Activated naive CD4-positive, alpha-beta T cell (primary cell): ENCODE measurements at places on chromosomes 1 and 21.

GRCh38 chr1:9687120-9687873 is 35.8 kb downstream of the PIK3CD start:
- DNase-seq = peak; percentile 56

DNA sequence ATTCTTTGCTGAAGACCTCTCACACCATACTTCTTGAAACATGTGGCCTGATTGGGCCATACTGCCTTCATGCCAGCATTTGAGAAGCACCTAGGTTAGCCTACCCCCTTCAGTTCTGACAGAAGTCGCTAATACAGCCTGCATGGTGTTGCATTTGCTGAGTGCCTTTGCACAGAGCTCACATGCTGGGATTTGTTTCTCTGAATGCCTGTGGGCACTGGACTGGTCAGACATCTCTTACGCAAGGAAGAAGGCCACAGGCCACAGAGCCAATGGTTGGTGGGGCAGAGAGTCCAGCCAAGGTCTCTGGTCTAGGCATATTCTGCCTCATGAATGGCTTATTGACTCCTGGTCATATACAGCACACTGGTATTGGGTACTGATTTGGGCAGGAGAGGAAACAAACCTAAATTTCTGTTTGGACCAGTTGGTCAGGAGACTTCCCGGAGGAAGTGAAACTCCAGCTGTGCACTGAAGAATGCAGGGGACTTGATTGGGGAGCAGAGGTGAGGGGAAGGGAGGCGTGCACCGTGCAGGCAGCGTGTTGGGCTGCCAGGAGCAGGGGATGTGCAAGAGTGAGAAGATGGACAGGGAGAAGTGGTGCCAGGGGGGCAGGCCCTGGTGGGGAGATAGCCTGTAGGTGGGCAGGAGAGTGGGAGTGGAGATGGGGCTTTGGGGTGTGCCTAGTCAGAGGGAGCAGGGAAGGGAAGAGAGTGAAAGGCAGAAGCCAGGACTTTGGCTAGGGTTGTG is 18.1 kb downstream of the URB2 start:
- no peak for DNase-seq

DNA sequence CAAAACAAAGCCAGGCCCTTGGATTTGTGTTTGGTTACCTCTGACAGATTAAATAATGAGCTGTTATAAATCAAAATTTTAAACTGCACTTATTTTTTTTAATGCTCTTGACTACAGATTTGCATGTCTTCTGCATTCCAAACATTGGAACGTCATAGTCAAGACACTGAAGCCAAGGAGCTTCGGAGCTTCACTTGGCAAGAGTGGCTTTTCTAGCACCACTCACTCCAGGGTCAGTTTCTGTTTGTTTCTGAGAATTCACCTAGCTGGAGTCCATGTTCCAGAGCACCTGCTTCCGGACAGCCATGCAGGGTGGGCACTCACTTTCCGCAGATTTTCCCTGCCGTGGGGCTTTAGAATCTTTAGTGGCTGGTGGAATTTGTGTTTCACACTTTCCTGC is 202.9 kb downstream of the ZP4 start:
- no peak for DNase-seq

- no peak for DNase-seq
These were observed 540 bp upstream of the C1orf198 start for GRCh38 chr1:230868736-230869385.

- DNase-seq = no peak
These were observed 94.4 kb downstream of the COLGALT2 start for GRCh38 chr1:183942933-183943693.

DNA sequence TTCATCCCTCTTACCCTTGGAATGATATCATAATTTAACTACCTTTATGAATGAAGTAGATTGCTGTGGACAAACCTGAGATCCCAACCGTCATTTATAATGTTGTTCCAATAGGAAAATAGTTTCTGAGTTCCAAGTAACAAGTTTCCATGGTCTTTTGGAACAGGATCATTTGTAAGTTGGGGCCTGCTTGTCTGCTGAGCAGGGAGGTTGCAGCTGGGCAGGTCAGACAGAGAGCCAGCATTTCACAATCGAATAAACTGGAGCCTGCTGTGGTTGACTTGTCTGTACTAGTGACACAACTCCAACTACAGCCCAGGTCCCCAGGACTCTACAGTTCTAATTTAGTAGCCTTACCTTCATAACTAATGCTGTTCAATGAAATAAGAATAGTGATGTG is 18.6 kb upstream of the RALGPS2 start:
- no peak for DNase-seq

DNA sequence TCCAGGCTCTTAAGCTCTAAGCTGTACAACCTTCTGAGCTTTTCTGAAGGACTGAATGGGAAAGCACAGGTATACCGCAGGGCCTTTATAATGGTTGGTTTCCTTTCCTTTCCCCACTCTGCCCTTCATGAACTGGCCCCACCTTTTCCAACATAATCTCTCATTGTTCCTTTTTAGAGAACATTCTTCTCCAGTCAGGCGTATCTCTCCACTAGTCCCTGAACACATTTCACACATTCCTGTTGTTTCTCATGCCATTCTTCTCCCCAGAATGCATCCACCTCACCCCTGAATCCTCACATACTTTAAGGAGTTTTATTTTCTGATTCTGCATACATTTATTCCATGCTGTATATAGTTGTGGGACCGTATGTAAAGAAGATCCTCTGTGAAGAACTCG is 41.3 kb downstream of the PGM1 start:
- DNase-seq = no peak

DNA sequence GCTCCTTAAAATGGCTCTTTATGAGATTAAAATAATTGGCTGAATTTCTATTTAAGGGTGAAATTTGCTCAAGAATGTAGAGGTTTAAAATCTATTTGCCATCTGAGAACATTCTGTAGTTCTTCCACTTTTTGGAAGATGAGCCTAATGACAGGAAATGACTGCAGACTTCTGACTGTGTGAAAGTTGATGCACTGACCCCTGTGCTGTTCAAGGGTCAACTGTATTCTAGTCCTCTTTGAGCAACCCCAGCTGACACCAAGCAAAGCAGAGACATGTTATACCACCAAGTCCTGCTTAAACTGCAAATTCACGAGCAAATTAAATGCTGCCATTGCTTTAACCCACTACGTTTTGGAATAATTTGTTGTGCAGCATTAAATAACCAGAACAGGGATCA is 26.6 kb downstream of the DDAH1 start:
- no peak for DNase-seq

DNA sequence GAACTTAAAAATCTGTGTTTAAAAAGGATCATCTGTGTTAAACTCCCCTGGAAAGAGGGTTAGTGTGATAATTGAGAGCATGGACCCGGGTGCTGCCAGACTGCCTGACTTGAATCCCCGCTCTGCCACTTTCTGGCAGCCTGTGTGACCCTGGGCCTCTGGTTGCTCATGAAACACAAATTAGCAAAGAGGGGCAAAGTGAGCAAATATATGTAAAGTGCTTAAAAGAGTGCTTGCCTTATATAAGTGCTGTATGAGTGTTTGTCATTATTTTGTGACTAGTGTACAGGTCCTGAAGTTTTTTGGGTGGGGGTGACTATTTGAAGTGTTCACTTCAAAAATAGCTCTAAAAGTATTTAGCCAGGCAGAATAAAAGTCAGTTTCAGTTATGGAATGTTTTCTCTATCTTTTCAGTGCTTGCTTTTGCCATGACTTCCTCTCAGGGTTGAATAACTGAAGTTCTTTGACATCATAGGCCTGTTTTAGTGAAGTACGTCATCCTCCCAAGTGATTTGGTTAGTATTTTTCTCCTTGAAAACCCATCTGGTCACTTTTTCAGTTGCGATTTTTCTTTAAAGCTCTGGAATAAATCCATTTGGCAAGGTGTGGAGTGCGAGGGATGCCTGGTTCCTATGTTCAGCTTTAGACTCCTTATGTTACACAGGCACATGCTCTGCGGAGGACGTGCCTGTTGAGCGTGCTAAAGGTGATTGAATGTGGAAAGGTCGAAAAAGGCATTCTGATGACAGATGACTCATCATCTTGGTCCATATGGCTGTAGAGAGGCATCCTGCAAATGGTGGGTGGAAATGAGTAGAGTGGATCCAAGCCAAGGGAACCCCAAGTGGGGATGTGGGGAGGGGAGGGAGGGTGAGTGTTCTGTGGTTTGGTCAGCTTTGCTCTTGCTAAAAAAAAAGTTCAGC is 47.8 kb downstream of the AK4 start:
- DNase-seq = no peak

- no peak for DNase-seq
These were observed 53.4 kb upstream of the COX20 start for GRCh38 chr1:244782056-244782455.

DNA sequence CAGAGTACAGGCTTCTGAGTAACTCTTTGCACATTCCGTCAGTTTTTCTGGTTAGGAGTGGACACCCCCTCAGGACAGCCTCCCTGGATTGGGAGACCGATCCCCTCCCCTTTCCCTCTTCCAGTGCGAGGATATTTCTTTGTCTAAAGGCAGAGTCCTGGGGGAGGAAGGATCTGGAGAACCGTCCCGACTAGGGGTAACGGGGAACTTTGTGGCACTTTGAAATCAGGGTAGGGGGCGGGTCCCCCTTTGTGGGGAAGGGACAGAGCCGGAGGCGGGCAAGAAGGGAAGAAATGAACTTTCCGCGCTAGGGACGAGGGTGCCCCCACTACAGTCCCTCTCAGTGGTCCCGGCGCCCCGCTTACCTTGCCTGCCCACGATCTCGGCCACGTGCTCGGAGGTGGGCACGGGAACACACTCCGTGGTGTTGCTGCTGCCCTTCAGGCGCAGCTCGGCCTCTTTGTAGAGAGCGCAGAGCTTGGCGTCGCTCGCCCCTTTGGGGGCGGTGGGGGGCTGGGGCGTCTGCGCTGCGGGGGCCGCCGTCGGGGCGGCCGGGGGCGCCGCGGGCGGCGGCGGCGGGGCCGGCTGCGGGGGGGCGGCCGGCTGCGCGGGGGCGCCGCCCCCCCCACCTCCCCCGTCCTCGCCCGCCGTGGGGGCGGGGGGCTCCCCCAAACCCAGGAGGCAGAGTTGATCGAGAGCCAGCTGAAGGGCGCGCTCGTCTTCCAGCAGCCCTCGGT is 917 bp downstream of the MEX3A start:
- no peak for DNase-seq

DNA sequence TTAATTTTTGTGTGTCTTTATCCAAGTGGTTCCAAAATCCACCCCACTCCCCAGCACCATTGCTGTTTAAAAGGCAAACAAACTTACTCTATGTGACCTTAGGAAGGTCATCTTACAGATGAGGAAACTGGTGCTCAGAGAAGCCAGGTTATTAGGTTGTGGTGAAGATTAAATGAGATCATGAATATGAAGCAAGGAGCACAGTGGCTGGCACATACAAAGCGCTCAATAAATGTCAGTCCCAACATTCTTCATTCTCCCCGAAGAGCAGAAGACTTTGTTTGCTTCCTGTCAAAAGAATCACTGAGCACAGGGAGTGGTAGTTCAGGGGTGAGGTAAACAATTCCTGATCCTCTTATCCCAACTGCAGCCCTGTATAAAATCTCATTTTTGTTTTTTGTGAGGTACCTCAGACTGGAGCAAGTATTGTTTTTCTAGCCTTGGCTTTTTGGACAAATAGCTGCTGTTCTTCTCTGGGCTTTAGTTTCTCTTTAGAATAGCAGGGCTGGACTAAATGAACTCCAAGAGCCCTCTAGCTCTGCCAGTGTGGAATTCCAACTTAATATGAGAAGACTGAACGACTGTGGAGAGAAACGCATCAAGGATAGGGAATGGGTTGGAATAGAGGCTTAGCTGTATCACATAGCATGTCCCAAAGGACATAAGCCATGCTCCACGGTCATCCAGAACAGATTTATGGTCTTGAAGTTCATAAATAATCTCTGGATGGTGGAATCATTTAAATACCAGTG is 455.3 kb upstream of the USP24 start:
- no peak for DNase-seq

DNA sequence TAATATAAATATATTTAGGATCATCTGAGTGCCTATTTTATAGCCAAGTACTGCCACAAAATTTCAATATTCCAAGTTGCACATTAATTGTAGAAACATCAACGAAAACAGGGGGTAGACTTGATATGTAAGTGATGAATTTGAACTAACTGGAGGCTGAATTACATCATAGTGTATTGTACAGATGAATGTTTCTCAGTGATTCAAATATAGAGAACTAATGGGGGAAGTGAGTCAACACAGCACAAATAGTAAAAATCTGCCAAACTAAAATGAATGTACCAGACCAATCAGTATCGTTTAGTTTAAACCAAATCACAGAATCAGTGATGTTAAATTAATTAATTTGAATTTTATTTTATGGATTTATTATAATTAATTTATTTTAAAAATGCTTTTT is 42.8 kb downstream of the RTCA start:
- DNase-seq = no peak

GRCh38 chr1:67348586-67349252 is 41.0 kb downstream of the IL12RB2 start:
- no peak for DNase-seq

- no peak for DNase-seq
These were observed 18.9 kb upstream of the SSX2IP start for GRCh38 chr1:84709131-84709530.

GRCh38 chr1:18107369-18108298 is at the start of gene IGSF21:
IGSF21 (plus strand) TSS chr1:18107798; CDS start chr1:18108129, 331 bp downstream.
- DNase-seq = no peak

- DNase-seq = no peak
These were observed 7.1 kb downstream of the TCP10L start for GRCh38 chr21:32578107-32578691.

DNA sequence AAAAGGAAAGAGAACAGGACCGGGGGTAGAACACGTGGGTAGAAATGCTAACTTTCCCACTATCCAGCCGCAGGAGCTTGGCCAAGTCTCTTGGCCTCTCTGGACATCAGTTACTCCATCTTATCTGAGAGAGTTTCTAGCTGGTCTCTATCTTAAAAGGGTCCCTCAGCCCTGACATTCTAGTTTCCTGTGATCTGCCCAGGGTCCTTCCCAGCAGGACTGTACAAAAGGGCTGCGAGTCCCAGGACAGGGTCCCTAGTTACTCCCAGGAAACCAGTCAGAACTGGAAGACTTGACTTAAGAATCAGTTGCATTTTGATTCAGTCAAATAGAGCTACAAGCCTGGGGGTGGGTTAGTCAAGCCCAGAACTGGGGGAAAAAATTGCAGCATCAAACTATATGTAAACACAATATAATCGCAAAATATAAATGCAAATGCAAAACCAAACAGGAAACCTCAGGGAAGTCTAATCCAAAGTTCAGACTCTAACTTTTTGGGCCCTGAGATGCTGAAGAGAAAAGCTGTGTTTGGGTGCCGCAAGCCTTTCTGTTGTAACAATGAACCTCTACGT is 2.9 kb downstream of the ASAP3 start:
- no peak for DNase-seq

- no peak for DNase-seq
These were observed 3.0 kb upstream of the ADCY10 start for GRCh38 chr1:167916766-167917511.

DNA sequence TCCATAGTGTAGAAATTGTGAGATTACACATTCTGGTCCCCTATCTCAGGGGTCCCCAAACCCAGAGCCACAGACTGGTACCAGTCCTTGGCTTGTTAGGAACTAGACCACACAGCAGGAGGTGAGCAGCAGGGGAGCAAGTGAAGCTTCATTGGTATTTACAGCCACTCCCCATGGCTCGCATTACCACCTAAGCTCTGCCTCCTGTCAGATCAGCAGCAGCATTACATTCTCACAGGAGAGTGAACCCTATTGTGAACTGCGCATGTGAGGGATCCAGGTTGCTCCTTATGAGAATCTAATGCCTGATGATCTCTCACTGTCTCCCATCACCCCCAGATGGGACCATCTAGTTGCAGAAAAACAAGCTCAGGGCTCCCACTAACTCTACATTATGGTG is 229.7 kb upstream of the IRF2BP2 start:
- DNase-seq = no peak
